PC-3 (cell line): ENCODE measurements at places on chromosomes 7 and 10. TPM values are rescaled to one million over a fixed set of nuclear protein-coding genes. Genes with fewer than 3 reads are reported as not detected.
A peak's percentile ranks its signal among the peaks of the same experiment; 100 is the strongest.

- no peak overlapping the region for H3K4me3 ChIP-seq
- H3K27me3 ChIP-seq = peaks cover 82% of the 10 kb centered on the region
- no peak for DNase-seq
- H3K4me1 ChIP-seq = no peaks in the 10 kb centered on the region
- H3K36me3 ChIP-seq = no peaks in the 10 kb centered on the region
- no peak overlapping the region for H3K27ac ChIP-seq
Observed at GRCh38 chr10:49610458-49611165, 502 bp downstream of the SLC18A3 start.

DNA sequence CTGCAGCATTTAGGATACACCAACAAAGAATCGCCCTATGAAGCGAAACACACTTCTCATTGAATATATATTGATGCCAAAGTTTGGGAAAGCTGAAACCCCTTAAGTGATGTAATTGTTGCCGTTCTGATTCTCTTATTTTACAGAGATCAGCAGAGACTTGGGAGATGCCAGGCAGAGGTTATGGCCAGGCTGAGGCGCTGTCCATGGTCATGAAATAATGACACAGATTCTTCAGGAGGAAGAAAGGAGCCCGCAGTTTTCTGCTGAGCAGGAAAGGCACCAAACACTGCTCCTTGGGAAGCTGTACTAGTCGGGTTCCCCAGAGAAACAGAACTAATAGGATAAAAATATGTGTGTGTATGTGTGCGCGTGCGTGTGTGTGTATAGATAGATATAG is 566.0 kb downstream of the CALN1 start:
- DNase-seq = no peak
- no peaks in the 10 kb centered on the region for H3K36me3 ChIP-seq
- H3K27me3 ChIP-seq = no peaks in the 10 kb centered on the region
- no peaks in the 10 kb centered on the region for H3K4me1 ChIP-seq

CXCL12 gene
- total RNA-seq = 0.12 and 0.47 TPM in 2 replicates

ZNF680 gene
- total RNA-seq = 4.3 and 8.8 TPM in 2 replicates

DNA sequence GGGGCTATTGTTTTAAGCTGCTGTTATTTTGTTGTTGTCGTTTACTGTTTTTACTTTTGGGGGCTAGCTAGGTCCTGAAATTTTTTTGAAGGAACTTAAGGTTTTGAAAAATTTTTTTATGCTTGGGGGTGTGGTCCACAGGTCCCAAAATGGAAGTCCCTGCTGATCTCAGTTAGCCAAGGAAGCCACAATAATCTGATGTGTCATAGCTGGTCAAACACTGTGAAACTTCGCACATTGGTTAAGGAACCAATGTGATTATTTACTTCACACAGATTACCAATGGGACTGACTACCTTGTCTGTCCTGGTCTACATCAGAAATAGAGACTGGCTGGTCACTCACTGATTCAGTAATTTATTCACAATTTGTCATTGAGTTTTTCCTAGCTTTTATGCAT is 29.5 kb upstream of the HYCC1 start:
- no peak overlapping the region for H3K27ac ChIP-seq
- DNase-seq = peak; percentile 53
- no peaks in the 10 kb centered on the region for H3K4me1 ChIP-seq

PLAU gene
- total RNA-seq = 1,570 and 1,582 TPM in 2 replicates

- DNase-seq = peak; percentile 90
- peaks cover 42% of the 10 kb centered on the region for H3K4me1 ChIP-seq
- H3K36me3 ChIP-seq = peaks cover 3% of the 10 kb centered on the region; the same call in 1 of the 2 replicates
- H3K4me3 ChIP-seq = peak overlapping the region; percentile 33; the same call in 1 of the 2 replicates
- H3K27me3 ChIP-seq = no peaks in the 10 kb centered on the region
- H3K27ac ChIP-seq = peak overlapping the region; percentile 71
Observed at GRCh38 chr7:143285470-143285778, 666 bp downstream of the TMEM139 start.

- H3K36me3 ChIP-seq = no peaks in the 10 kb centered on the region
- H3K4me1 ChIP-seq = no peaks in the 10 kb centered on the region
- no peaks in the 10 kb centered on the region for H3K27me3 ChIP-seq
- DNase-seq = no peak
- H3K4me3 ChIP-seq = no peak overlapping the region
Observed at GRCh38 chr7:106023369-106024322, 60.6 kb downstream of the CDHR3 start.

DNA sequence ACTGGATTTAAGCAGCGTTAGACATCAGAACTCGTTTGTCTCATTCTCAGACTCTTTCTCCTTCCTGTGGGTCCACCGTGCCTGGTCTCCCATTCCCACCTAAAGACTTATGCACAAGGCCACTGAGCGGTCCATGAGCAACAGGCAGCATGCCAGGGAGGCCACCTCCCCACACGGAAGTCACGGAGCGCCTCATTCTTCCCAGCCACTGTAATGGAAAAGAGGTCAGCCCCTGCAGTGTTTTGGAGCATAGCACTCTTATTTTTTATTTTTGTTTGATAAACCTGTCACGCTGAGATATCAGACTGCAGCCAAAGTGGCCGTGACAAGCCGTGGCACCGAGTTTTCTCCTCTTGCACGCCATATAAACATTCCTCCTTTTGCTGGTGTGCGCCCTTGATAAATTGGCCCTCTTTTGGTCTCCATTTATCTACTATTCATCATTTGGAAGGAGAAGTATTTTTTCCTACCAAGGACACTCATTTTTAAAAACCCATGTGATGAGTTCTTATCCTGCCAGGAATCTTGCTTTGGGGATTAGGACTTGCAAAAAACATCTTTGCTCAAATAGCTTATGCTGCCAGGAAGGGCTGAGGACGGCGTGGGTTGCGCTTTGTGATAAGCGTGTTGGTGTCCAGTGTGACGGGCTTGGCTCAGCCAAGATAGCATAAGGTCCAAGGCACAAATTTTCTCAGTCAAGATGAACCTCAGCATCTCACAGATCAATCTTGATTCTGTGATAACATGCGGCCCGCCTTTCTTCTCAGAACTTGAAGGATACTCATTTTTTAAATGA is 206.0 kb downstream of the CCDC3 start:
- H3K27me3 ChIP-seq = no peaks in the 10 kb centered on the region
- no peak overlapping the region for H3K27ac ChIP-seq
- no peaks in the 10 kb centered on the region for H3K4me1 ChIP-seq
- no peak for DNase-seq
- H3K36me3 ChIP-seq = no peaks in the 10 kb centered on the region
- H3K4me3 ChIP-seq = no peak overlapping the region

GRCh38 chr7:109844362-109844761 is 1246.6 kb upstream of the LRRN3 start:
- no peaks in the 10 kb centered on the region for H3K36me3 ChIP-seq
- H3K27me3 ChIP-seq = no peaks in the 10 kb centered on the region
- H3K27ac ChIP-seq = no peak overlapping the region
- no peaks in the 10 kb centered on the region for H3K4me1 ChIP-seq
- DNase-seq = peak; percentile 42
- no peak overlapping the region for H3K4me3 ChIP-seq

OR2A12 gene
- total RNA-seq = not detected in 2 replicates

DNA sequence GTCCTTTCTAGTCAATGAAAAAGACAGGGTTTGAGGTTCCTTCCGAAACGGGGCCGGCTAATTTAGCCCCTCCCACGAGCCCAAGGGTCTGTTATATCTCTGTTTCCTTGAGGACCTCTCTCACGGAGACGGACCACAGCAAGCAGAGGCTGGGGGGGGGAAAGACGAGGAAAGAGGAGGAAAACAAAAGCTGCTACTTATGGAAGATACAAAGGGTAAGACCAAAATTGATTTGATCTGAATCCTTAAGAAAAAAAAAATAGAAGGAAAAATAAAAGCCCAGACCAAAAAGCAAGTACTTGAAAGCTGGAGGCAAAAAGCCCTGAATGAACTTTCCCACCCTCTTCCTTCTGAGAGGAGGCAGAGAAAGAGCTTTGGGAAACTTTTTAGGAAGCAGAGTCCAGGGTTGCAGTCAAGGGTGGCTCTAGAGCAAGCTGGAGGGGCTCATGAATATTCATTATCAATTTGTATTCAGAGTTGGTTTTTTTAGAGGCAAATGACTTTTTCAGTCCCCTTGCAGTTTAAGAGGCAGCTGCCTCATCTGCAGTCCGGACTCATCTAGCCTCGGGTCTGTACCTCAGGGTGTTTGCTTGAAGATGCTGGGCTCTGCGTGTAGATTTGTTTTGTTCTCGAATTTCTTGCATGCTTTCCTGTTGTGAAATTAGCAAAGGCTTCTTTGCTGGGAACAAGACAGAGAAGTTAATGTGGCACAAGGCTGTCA is at the start of gene ENTPD1:
Gene ENTPD1, plus strand, starts transcription at position 123 of the 721 bp plus-strand sequence. Its CDS starts 77 bp downstream, at position 200.
- H3K27ac ChIP-seq = no peak within 1 kb of the TSS
- no peaks in the 10 kb centered on the region for H3K36me3 ChIP-seq
- H3K4me1 ChIP-seq = no peaks in the 10 kb centered on the region
- no peak for DNase-seq

GRCh38 chr10:32938554-32939061 is 19.4 kb downstream of the ITGB1 start:
- no peak for DNase-seq
- no peak overlapping the region for H3K27ac ChIP-seq
- H3K36me3 ChIP-seq = peaks cover 52% of the 10 kb centered on the region
- H3K27me3 ChIP-seq = no peaks in the 10 kb centered on the region
- H3K4me1 ChIP-seq = peaks cover 50% of the 10 kb centered on the region

HPSE2 gene
- total RNA-seq = 0.15 TPM in 1 of 2 replicates, not detected in the other

GRCh38 chr7:17121671-17122070 is 176.8 kb upstream of the AHR start:
- H3K27me3 ChIP-seq = no peaks in the 10 kb centered on the region
- no peaks in the 10 kb centered on the region for H3K36me3 ChIP-seq
- DNase-seq = no peak
- no peak overlapping the region for H3K27ac ChIP-seq
- H3K4me3 ChIP-seq = no peak overlapping the region

GRCh38 chr10:48456361-48456804 is 148.5 kb downstream of the ARHGAP22 start:
- H3K4me3 ChIP-seq = no peak overlapping the region
- H3K27ac ChIP-seq = no peak overlapping the region
- no peaks in the 10 kb centered on the region for H3K4me1 ChIP-seq
- no peaks in the 10 kb centered on the region for H3K36me3 ChIP-seq
- no peaks in the 10 kb centered on the region for H3K27me3 ChIP-seq

- H3K36me3 ChIP-seq = peaks cover 54% of the 10 kb centered on the region
- H3K27ac ChIP-seq = no peak overlapping the region
- H3K4me1 ChIP-seq = peaks cover 21% of the 10 kb centered on the region
- no peak for DNase-seq
- H3K27me3 ChIP-seq = no peaks in the 10 kb centered on the region
Observed at GRCh38 chr10:70853038-70853437, 35.3 kb downstream of the PCBD1 start.

GLI3 gene
- 3.5 and 9.6 TPM in 2 replicates for total RNA-seq

GRCh38 chr7:138195151-138195571 is 118.9 kb downstream of the AKR1D1 start:
- no peak for DNase-seq
- H3K27me3 ChIP-seq = no peaks in the 10 kb centered on the region

DNA sequence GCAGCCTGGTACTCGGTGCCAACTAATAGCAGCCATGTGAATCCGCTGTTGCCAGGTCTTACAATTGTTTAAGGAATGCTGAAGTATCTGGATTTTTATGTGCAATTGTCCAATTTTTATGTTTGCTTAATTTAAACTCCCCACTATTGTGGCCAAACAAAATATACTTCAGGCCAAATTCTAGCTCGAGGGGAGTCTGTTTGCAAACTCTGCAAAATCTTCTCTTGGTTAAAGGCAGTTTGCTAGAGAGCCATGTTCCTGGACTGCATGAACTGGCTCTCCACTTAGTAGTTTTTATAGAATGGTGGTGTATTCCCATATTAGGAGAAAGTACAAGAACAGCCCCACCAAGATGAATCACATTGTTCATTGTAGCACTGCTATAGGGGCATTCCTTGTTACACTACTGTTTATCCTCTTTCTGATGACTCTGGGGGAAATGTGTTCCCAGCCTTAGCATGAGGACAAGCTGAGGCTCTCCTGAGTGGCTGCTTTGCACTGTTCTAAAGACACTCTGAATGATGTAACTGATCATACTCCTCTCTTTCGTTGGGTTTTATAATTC is 178.0 kb upstream of the GLI3 start:
- no peak overlapping the region for H3K4me3 ChIP-seq
- H3K36me3 ChIP-seq = no peaks in the 10 kb centered on the region
- no peaks in the 10 kb centered on the region for H3K27me3 ChIP-seq
- peak; percentile 17 for DNase-seq

ZP3 gene
- total RNA-seq = 11.9 and 21.6 TPM in 2 replicates

DNA sequence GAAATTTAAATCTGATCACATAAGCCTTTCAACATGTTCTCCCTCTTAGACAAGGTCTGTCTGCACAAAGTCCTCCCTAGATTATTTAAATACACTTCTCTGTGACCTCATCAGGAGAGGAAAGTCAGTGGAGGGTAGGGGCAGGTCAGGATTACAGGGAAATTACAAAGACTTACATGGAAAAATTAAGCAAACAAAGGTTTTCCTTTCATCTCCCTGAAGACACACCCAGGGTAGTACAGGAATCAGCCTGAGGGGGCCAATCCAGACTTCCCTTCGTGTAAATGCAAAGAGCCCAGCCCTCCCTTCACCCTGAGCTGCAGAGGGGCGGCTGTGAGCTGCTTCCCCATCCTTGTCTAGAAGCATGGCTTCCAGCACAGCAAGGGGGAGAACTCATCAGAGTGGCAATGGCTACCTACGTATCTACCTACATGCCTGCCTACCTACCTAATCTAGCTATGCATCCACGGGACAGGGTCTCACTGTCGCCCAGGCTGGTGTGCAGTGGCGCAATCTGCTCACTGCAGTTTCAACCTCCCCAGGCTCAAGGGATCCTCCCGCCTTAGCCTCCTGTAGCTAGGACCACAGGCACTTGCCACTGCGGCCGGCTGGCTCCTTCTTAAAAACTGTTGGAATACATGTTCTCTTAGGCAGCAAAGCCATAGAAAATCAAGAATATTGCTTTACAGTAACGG is 33.2 kb downstream of the PITRM1 start:
- no peak overlapping the region for H3K4me3 ChIP-seq
- H3K4me1 ChIP-seq = no peaks in the 10 kb centered on the region
- no peak overlapping the region for H3K27ac ChIP-seq

DNA sequence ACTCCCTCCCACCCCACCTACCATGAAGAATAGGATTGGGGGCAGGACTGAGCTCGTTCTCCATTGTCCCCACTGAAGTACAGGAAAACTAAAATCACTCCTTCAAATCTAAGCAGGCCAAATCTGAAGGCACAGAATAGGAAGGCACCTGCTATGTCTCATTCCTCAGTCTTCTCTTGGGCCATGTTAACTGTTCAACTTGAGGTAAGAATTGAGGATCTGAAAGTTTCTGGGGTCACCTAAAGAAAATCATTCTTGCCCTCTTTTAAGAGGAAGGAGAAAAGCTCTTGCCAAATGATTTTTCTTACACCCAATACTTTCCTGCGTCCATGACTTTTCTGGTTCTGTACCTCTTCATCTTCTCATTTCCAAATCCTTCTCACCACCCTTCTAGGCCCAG is 4.9 kb downstream of the CPN1 start:
- no peak for DNase-seq
- no peaks in the 10 kb centered on the region for H3K27me3 ChIP-seq
- H3K4me1 ChIP-seq = no peaks in the 10 kb centered on the region
- H3K36me3 ChIP-seq = no peaks in the 10 kb centered on the region
- no peak overlapping the region for H3K4me3 ChIP-seq

GRCh38 chr10:13883636-13884444 is 297.1 kb downstream of the PRPF18 start:
- no peak overlapping the region for H3K27ac ChIP-seq
- DNase-seq = no peak
- H3K27me3 ChIP-seq = no peaks in the 10 kb centered on the region
- no peak overlapping the region for H3K4me3 ChIP-seq
- H3K4me1 ChIP-seq = peaks cover 23% of the 10 kb centered on the region

PON1 gene
- not detected in 2 replicates for total RNA-seq
